H7 (cell line): ENCODE measurements at places on chromosomes 2 and 18. TPM values are rescaled to one million over a fixed set of nuclear protein-coding genes. Genes with fewer than 3 reads are reported as not detected.

DNA sequence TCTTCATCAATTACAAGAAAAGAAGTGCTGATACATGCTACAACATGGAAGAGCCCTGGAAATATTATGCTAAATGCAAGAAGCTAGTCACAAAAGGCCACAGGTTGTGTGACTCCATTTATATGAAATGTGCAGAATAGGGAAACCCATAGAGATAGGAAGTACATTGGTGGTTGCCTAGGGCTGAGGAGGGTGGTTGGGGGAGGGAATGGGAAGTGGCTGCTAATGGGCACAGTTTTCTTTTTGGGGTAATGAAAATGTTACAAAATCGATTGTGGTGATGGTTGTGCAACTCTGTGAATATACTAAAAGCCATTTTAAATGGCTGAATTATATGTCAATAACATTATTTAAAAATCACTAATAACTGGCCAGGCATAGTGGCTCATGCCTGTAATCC lies 24.3 kb upstream of the RESP18 start:
- no peak for DNase-seq

DNA sequence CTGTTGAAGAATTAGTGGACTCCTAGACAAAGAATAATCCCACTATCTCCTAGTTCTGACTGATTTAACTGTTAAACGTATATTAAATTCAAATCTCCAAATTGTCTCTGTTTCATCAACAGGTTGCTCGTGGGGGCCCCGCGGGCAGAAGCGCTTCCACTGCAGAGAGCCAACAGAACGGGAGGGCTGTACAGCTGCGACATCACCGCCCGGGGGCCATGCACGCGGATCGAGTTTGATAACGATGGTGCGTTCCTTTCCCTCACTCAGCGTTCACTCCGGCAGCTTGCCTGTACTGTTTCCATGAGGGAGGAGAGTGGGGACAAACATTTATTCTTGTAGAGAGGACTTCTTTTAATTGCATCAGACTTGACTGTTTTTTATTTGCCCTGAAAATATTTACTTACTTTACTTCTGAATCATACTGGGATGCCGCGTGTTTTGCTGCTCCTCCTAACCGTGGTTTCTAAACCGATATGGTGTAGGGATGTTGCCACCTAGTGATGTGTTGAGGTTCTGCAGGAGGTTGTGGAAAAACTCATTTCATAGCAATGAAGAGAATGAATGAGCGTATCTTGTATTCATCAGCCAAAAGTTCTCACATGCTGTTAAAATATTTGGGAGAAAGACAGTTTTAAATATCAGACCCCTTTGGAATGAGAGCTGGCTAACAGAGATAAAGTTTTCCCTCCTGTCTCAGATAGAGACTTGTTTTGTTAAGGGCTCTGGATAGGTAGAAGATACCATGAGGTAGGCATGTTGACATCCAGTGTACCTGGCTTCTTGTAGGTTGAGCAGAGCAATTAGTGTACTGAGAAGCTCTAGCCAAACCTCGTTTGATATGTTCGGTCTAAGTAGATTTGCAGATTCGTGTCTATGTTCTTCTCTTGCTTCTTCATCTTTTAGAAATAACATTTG lies 38.3 kb downstream of the ITGA6 start:
- DNase-seq, result peak; percentile 54

DNA sequence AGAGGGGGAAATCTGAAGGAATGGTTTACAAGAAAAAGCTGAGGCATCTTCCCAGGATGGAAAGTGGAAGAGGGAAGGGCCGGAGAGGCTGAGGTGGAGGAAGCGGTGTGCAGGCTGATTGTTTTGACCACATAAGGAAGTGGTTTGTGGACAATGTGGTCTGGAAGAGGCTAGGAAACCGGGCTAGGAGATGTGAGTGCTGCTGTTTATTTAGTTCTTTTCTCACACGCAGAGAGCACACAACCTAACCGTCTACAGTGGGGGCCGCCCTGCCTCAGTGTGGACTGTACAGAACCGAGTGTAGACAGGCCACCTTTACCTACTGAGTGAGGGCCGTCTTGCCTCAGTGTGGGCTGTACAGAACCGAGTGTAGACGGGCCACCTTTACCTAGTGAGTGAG lies 251.7 kb upstream of the PXDN start:
- DNase-seq, result no peak

- DNase-seq, result no peak
These were observed 21.9 kb downstream of the SLC25A52 start for GRCh38 chr18:31738460-31739407.

DNA sequence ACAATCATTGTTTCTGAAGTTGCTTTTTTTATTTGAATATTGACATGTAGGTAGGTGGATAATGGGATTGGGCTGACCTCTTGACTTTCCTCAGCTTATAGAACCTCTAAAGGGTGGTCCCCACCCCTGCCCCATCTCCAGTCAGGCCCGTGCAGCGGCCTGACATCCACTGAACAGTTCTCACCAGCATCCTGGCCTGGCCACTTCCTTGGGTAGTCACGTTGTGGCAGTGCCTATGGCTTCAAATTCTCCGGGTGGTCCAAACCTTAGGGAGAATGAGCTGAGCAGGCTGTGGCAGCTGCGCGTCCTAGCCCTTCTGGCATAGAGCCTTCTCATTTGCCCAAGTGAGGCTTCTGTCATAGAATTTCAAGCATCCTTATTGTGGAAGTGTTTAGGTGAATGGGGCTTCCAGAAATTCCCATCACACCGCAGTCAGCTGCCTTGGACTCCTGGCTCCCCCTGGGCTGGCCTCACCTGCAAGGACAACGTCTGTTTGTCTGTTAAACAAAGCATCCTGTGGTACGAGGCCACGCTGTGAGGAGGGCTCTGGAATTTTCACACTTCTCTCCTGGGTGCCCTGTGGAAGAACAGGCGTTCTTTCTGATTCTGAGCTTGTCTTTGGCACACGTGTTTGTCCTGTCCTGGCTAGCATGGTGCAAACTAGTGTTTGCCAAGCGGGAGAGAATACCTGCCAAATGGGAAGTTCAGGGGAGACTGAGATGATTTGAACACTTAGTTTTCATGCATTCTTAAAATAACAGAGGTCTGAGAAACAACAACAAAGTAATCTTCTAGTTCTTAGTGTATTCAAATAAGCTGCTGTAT lies 31.8 kb upstream of the OTOS start:
- DNase-seq, result no peak

DNA sequence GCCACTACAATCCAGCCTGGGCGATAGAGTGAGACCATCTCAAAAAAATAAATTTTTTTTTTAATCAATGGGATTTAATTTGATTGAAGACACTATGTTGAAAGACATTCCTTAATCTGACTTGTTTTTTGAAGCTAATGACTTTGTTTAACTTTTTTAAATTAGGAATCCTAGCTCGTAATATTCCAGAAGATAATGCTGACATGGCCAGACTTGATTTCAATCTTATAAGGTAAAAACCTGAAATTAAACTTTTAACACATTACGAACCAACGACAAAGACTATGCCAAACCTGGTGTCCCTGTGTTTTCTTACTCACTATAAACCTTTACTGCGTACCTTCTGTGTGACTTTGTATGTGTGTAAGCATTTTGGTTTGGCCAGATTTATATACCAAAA lies 7.6 kb downstream of the ATIC start:
- no peak for DNase-seq

GRCh38 chr2:208072250-208072892 lies 47.0 kb upstream of the PLEKHM3 start:
- peak; percentile 71 for DNase-seq

- DNase-seq, result no peak
These were observed 1494.6 kb upstream of the DDX18 start for GRCh38 chr2:116319935-116320334.

DNA sequence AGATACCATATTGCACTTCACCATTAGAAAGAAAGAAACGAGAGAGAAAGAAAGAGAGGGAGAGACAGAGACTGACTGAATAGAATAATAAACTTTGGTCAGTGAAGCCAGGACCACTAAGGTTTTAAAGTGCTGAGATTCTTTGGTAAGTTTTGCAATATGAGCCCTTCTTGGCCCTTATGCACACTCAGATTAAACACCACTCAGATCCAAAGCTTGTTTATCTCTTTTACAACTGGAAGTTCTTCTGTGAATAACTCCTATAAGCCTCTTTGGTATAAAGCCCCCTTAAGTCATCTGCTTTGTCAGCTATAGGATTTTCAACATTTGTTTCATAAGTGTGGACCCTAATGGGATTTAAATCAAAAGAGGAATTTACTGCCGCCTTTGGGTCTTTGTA lies 40.8 kb downstream of the PID1 start:
- no peak for DNase-seq

DNA sequence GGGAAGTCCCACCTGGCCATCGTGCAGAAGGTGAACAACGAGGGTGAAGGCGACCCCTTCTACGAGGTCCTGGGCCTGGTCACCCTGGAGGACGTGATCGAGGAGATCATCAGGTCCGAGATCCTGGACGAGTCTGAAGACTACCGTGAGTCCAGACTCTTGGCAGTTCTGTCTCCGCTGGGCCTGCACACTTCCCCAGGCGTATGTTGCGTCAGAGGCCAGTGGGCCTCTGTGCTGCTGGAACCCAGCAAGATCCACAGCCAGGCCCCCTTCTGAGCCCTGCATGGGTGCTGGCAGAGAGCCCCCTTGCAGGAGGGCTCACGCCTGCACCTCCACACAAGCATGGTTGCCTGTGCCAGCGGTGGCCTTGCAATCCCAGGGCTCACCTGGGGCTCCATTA lies 9.0 kb downstream of the CNNM3 start:
- no peak for DNase-seq

DNA sequence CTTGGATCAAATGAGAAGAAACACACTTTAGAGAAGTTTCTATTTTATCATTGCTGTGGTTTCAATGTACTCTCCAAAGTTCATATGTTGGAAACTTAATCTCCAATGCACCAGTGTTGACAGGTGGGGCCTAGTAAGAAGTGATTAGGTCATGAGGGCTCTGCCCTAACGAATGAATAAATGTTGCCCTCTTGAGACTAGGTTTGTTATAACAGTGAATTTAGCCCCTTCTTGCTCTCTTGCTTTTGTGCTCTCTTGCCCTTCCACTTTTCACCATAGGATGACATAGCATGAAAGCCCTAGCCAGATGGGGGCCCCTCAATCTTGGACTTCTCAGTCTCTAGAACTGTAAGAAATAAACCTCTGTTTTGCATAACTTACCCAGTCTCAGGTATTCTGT lies 664.8 kb downstream of the DCC start:
- DNase-seq, result peak; percentile 1

GRCh38 chr2:67806816-67807215 lies 256.0 kb downstream of the C1D start:
- no peak for DNase-seq

DNA sequence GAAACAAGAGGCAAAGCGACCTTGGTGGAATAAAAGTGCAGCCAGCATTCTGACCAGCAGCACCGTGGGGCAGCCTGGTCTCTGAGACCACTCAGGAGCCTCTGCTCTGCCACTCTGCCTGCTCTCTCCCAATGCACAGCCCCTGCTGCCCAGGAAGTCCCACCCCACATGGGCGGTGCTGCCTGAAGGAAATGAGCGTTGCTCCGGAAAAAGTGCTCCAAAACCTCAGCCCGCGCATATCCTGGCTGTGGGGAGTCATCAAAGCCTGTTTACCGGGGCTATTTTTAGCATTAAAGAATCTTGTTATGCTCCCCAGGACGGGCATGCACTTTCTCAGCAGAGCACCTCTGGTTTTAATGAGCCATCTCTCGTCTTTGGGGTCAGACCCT lies 54.5 kb downstream of the EPAS1 start:
- no peak for DNase-seq

DNA sequence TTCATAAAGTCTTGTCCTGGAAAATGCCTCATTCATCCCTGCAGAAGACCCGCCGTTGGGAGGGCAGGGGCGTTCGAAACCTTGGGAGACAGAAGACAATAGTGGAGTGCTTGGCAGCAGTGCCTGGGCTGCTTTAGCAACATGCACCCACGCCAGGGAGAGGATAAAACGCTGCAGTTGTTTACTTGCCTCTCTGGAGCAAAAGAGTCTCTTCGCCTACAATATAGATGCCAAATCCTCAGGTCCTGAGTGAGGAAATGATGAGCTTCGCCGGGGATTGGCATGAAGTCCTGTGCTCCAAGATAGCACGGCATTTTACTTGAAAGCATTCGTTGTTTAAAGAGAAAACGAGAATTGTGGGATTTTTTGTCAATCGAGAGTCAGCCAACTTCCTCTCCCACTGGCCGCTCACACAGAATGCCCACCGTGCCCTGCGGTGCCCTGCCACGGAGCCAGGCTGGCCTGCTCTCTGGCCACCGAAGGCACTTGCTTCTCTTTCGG lies 152.5 kb upstream of the POU3F3 start:
- DNase-seq, result no peak

DNA sequence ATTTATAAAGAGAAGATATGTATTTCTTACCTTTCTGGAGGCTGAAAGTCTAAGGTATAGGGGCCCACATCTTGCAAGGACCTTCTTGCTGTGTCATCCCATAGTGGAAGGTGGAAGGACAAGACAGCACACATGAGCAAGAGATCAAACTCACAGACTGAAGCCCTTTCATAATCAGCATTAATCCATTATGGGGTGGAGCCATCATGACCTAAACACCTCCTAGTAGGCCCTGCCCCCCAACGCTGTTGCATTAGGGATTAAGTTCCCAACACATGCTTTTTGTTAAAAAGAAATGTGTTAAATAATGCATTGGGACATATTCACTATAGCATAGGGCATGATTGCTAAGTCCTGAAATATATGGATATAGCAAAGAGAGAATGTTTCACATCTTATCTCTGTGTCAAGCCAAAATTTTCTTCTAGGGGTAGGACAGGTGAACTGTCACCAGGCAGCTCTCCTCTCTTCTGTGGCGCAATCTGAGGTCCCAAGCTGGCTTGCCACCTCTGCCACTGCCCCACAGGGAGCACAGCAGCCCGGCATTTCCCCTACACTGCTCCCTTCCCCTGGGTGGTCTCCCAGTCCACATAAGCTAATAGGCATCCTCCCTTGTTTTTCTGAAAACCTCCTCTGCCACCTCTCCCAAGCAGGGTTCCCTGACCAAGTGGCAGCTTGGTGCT lies 8.3 kb upstream of the CTIF start:
- DNase-seq, result no peak

ZNF892 gene
- 4.6 and 4.7 TPM in 2 replicates for total RNA-seq

TEX44 gene
- not detected in 2 replicates for total RNA-seq

SERPINB5 gene
- total RNA-seq, result 0.07 and 0.28 TPM in 2 replicates

UGT1A9 gene
- not detected in 2 replicates for total RNA-seq

RBKS gene
- total RNA-seq, result 1.1 and 1.7 TPM in 2 replicates

SULT1C4 gene
- total RNA-seq, result 2.9 and 5.6 TPM in 2 replicates

PXDN gene
- total RNA-seq, result 102 and 124 TPM in 2 replicates

IL36A gene
- not detected in 2 replicates for total RNA-seq

CCDC150 gene
- 18.4 and 27.7 TPM in 2 replicates for total RNA-seq

DSG4 gene
- not detected in 2 replicates for total RNA-seq

TRABD2A gene
- total RNA-seq, result 4.2 and 7.6 TPM in 2 replicates
